ENCODE measurements at places on chromosomes 16 and 17. TPM values are rescaled to one million over a fixed set of nuclear protein-coding genes. Genes with fewer than 3 reads are reported as not detected.

- DNase-seq = peak; percentile 80
Measured at GRCh38 chr17:78395155-78395554, 16.7 kb downstream of the PGS1 start.

LGALS9 gene
- 25.7 TPM for total RNA-seq

DNA sequence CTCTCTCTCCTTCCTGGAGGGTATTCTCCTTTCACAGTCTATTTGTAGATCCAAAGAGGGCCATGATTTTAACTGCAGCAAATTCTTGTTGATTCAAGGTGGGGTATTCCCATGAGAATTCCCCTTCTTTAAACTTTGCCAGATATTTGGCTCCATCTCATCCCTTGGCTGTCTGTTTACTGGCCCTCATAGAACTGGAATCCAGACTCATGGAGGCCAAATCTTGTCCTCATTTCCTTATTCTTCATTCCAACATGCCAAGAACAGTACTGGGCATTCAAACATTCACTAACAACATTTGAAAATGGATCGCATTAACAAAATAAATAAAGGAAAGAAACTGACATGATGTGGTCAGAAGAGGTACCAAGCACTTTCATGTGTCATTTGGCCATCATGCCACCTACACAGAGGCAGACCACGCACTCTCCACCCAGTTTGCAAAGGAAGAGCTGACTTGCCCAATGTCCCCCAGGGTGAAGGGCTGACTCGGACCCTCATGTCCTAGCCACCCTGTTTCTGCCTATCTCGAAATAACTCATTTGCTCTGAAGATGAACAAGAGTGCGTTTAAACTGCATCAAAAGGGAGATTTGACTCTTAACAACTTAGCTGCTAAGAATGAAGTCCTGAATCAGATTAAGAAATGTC lies 23.1 kb upstream of the SLC35B1 start:
- no peak for DNase-seq

DNA sequence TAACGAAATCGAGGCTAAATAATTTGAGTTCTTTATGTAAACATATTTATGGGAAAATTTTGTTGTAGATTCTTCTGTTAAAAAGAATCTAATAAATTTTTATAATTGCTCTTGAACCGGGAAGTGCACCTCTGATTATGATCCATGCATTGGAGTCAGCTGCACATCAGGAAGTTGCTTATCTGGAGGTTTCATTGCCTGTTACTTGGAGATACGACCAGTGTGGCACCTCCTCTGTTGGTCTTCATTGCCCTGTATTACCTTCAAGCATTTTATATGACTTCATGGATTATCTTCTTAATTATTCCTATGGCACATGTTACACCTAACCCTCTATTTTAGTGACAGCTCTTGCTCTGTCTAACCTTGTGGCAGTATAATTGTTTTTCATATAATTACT lies 312.6 kb upstream of the TBX2 start:
- no peak for DNase-seq

DNA sequence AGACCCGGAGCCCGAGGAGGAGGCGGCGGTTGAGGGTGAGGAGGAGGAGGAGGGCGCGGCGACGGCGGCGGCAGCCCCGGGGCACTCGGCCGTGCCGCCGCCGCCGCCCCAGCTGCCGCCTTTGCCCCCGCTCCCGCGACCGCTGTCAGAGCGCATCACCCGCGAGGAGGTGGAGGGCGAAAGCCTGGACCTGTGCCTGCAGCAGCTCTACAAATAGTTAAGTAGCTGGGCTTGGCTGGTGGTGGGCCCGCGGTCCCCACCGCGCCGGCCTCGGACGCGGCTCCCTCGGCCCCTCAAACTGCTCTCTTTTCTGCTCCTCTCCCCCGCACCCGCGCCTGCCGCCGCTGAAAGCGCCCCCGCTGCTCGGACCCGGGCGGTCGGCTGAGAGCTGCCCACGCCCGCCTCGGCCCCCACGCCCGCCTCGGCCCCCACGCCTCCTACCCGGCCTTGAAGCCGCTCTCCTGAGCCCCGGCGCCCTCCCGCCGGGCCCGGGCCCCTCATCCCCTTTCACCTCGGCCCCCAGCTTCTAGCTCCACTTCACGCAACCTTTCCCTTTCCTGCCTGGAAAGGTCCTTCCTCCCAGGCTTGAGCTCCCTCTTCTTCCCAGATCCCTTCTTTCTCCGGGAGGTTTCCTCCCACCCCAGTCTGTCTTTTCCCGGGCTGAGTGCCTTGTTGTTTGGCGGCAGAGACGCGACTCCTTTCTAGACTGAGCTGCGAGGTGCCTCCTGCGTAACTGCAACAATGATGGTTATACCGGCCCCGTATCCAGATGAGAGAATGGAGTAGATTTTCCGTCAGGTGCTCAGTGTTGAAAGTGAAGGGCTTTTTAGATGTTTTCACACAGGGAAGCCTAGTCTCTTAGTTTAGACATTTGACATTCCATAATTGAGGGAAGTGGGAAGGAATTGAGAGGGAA lies 850 bp downstream of the PPM1E start:
- DNase-seq = no peak

UMOD gene
- total RNA-seq = not detected

GRCh38 chr16:22250522-22250921 lies 44.4 kb downstream of the EEF2K start:
- peak; percentile 30 for DNase-seq

GRCh38 chr17:41932816-41933389 lies 2.5 kb downstream of the ODAD4 start:
- DNase-seq = no peak

Measured in lung microvascular endothelial cell (primary cell).